ENCODE measurements at places on chromosomes 11 and 22.

DNA sequence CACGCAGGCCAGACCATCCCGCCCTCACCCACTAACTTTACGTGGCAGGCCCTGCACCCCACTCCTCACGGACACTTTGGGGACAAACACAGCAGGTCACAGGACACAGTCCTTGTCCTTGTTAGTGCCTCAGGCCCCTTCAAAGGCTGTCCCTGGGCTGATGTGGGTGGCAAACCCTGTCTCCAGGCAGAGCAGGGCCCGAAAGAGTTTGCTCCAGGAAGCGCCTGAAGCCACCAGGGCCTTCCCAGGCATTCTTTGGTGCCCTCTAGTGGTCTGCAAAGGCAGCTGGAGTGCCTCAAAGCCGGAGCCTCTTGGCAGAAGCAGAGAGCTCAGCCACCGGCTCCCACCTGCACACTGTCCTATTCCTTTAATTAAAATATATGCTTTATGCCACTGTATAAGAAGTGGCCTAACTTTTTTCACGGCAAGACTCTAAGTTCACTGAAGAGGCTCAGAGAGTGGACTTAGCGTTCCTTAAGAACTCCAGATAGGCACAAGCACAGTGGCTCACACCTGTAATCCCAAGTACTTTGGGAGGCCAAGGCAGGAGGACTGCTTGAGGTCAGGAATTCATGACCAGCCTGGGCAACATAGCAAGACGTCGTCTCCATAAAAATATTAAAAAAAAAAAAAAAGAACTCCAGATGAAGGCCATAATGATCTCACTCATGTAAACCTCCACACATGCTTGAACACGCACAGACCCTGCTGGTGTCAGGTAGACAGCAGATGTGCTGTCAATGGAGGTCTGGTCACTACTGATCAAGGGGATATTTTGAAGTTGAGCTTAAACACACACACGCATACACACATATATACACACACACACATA, 11.1 kb downstream of the TXN2 start:
- DNase-seq = peak; percentile 77

- no peak for DNase-seq
These were observed 62.4 kb upstream of the ZBED5 start for GRCh38 chr11:10920205-10920604.

GRCh38 chr22:48301908-48302307, 1525.8 kb downstream of the BRD1 start:
- no peak for DNase-seq

DNA sequence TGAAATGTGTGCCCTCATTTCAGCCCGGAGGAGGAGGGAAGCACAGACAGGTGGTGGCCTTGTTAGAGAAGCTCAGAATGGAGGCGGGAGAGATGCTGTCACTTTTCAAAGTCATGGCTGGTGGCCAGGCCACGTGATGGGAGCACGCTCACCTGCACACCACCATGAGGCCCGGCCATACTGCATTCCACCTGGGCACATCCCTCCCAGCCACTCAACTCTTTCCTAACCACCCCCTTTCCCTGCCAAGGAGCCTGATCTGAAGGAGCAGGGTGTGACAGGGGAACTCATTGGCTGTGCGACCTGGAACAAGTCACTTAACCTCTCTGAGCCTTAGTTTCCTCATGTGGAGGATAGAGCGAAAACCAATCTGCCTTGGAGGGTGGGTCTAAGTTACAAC, 364.5 kb downstream of the CTTN start:
- no peak for DNase-seq

DNA sequence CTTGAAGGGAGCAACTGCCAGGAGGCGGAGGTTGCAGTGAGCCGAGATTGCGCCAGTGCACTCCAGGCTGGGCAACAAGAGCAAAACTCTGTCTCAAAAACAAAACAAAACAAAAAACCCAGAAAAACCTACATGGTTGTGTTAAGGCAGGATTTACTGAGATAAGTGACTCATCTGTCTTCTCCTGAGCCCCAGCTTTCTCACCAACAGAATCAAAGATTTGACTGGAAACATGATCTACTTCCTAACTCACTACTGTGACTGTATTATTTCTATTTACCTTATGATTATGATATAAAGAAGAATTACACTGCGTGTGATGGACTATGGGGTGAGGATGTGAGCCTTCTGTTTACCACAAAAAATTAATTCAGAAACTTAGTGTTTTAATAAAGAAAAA, 21.8 kb downstream of the FAM118B start:
- no peak for DNase-seq

- DNase-seq = no peak
These were observed 5.5 kb downstream of the JAM3 start for GRCh38 chr11:134074346-134074745.

GRCh38 chr11:65862941-65863888, 3.0 kb downstream of the MUS81 start:
- no peak for DNase-seq

DNA sequence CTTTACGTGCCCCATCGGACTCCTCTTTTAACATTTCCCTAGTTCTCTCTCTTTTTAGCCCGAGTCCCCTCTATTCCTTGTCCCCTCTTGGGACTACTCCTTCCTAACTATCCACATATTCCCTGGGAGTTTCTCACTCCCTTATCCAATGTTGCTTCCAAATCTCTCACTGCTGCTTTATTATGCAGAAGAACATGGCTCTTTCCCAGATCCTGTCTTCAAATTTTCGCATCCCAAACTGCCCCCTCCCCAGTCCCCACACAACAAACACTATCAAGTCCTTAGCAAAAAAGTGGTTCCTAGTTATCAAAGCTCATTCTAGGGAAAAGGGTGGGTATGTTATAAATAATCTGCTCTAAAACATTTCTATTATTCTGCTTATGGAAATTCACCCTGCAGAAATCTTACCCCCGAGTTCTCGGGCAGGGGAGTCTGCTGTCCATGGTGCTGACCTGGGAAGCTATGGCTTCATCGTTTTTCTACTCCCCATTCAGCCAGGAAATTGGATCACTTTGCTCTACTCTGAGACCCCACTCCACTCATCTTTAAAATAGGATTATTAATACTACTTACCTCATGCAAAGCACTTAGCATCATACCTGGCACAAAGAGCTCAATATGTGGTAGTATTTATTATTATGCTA, 393.5 kb downstream of the BUD13 start:
- no peak for DNase-seq

Data from NCI-H2171 (cell line).